SK-N-DZ (cell line): ENCODE measurements at places on chromosomes 2 and 18.

GRCh38 chr2:85577063-85577385 lies 362 bp upstream of the VAMP8 start:
- DNase-seq: no peak

DNA sequence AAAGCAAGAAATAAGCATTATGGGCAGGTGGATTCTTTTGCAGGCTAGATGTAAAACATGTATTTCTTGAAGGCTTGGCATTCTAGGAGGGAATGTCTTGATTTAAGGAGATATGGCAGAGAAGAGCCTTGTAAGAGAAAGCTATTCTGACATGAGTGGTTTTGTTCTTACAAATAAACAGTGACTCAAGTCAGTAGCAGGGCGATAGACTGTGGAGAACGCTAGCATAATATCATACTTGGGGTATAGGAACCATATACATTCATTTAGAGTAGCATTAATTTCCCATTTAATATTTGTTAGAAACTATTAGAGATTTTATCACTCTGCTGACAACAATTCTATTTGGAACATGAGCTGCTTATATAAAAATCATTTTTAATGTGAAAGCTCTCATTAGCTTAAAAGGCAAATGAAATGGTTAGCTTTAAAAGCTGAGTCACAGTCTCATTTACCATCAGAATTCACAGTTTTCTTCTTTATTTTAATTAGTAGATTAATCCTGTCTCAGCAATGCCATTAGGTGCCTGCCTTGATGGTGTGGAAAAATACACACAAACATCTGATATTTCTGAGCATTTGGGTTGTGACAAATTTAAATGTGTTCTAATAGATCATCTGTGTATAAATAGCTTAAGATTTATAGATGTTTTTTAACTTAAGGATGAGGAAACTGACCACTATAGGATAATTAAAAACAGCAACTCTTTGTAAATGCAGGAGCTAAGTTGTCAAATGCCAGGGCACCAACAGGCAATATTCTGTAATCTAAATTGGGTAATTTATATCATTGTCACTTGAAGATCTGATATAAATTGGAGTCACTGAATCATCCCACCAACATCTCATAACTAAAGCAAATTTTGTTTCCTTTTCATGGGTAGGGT lies 276.7 kb downstream of the PLCL1 start:
- no peak for DNase-seq

- DNase-seq: no peak
These were observed 353.9 kb upstream of the SPHKAP start for GRCh38 chr2:228535396-228535795.

- no peak for DNase-seq
These were observed 36.0 kb downstream of the SKA1 start for GRCh38 chr18:50410894-50411293.

DNA sequence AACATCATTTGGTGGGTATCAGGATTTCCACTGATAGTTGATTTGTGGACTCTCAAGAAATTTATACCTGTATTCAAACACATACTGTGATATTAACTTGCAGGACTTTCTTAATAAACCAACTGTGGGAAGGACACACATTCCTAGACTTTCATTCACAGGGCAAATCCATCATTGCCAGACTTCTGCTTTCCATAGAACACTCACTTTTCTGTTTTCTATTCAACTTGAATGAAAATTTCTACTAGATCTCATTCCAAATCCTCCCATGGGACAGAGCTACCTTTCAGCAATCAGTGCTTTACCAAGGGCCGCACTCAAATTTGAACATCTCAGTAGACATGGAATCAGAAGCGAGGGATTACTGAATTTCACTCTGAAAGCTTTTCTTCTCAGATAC lies 612.5 kb downstream of the IRS1 start:
- no peak for DNase-seq

DNA sequence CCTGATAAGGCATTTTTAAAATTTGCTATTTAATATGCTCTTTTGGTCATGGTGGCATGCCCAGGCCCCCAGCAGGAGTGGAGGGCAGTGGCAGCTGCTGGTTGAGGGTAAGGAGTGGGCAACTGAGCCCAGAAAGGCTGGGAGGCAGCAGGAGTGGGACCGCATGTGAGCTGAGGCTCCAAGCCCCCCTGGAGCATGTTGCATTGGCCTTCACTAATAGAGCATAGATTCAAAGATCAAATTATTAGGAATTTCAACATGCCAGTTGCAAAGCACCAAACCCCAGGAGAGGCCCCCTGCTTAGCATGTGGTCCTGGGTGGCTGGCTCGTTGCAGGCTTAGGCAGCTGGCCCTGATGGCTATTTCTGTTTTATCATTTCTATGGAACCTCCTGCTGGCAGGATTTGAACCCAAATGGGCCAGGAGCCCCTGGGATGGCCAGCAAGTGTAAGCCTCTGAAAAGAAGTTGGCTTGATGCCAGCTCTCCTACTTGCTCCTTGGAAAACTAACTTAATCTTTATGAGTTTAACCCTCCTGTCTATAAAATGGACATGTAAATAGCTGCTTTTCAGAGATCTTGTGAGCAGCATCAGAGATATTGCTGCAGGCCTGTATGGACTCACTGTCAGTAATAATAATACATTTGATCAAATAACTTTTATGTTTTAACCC lies 42.1 kb upstream of the TMEM131 start:
- DNase-seq: no peak

DNA sequence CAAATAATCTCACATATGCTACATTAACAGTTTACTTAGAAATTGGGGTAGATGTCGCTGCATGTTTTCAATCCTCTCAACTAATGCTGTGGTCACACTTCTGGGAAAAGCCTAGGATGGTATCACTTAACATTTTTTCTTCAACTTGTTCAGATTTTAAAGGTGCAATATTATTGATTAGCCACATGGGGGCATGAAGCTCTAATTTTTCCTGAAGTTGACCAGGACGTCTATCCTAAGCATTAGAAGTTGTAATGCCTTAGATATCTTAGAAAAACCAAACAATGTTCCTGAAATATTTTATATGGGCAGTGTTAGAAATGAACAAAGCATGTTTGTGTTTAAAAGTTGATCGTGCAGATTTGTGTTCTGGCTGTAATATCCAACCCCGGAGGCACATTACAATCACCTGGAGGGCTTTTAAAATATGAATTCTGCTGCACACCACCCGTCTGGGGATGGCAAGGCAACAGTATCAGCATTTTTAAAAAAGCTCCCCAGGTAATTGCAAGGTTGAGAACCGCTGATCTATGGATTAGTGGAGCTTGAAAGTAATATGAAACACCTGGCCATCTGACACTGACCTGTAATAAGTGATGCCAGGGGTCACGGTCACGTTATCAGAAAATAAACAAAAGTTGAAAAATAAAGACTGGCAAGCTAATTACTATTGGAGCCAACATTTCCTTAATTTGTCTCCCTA lies 100.5 kb upstream of the LMAN1 start:
- DNase-seq: peak; percentile 55

- DNase-seq: no peak
These were observed 4.7 kb downstream of the CD226 start for GRCh38 chr18:69943021-69943420.

- DNase-seq: no peak
These were observed 114.0 kb downstream of the HIBCH start for GRCh38 chr2:190205657-190206056.

DNA sequence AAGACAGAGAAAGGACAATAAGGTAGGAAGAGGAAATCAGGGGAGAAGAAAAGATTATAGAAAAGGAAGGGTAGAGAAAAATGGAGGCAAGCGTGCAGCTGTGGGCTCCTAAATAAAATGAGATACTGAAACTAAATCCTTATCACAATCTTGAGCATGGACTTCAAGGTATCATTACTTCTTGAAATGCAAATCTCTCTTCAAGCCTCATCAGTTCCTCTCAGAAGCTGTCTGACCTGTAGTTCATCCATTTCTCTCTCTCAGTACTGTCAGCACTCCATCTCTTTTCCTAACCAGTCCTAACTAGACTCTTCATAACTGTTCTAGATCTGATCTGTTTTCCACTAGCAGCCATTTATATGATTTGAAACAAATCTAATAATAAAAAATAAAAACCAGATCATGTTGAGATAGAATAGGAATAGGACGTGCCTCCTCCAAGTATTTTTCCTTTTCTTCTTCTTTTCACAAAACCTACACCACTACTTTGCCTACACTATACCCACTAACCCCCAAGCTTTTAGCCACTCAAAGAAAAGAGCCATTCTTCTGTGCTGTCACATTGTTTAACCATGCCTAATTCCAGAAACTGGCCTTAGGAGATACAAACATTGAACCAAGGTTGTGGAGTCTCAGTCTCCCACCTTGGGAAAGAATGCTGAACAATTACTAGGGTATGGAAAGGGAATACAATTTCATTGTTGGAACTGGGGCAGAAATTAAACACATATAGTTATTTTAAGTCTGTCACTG lies 21.1 kb downstream of the BABAM2 start:
- no peak for DNase-seq

DNA sequence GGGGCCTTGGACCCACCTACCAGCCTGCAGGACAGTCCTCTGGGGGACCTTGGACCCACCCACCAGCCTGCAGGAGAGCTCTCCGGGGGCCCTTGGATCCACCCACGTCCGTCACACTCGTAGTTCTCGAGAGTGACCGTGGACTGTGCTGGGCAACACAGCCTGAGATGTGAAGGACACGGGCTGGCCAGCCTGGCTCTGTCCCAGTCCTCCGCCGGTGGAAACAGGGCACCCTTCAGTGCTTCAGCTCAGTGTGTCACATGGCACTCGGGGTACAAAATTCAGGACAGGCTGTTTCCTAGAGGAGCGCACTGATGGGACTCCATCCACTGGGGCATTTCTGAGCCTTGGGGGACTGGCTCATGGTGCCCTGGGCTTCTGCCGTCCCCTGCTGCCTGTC lies 212.0 kb downstream of the TWIST2 start:
- DNase-seq: no peak

GRCh38 chr2:100539221-100539620 lies 23.6 kb upstream of the PDCL3 start:
- DNase-seq: no peak

DNA sequence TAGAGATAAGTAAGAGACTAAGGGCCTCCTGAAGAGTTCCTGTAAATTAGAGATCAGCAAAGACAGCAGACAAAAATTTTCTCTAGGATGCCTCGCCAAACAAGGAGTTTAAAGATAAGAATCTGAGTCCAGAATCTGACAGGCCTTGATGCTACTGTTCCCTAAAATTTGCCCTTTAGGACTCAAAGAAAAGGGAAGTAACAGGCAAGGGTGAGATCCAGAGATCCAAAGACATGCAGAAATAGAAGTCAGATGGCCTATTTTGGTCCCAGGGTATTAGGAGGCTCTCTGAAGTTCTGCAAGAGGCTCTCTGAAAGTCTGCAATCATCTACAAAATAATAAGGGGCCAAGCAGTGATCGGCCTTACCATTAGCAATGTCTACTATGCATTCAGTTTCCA lies 33.0 kb downstream of the GALNT5 start:
- DNase-seq: no peak

- no peak for DNase-seq
These were observed 44.2 kb upstream of the SLC39A10 start for GRCh38 chr2:195612611-195613495.

DNA sequence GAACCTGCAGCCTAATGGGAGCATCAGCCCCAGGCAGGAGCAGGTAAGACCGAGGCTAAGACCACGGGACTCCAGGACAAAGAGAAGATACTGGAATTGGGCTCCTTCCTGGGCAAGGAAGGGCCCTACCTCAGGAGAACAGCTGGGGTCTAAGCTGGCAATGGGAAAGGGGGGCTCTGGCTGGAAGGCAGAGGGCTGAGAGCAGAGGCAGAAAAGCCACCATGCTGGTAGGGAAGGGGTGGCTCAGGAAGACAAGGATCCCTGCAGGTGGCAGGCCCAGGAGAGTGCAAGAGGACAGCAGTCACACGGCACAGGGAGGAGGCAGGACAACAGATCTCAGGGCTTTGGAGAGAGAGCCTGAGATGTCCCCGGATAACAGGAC lies 203.5 kb downstream of the NDUFA10 start:
- DNase-seq: no peak

- peak; percentile 67 for DNase-seq
These were observed 7.6 kb upstream of the MSTN start for GRCh38 chr2:190069936-190070696.

DNA sequence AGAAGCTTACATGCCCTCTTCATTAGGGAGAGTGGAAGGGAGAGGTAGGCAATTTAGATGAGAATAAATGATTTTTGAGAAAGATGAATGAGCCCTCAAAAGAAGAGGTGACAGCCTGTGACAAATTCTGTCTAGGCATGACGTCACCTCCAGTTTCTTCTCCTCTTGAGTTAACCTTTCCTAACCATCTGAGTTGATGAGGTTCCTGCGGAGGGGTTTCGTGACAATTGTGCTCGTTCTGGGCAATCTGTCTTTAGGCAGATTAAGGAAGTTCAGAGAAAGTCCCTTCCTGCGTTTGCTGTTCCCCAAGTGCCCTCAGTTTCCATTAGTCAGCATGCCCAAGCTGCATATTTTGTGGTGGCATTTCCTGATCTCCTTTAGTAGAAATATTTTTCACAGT lies 640.2 kb upstream of the SYT4 start:
- DNase-seq: no peak

DNA sequence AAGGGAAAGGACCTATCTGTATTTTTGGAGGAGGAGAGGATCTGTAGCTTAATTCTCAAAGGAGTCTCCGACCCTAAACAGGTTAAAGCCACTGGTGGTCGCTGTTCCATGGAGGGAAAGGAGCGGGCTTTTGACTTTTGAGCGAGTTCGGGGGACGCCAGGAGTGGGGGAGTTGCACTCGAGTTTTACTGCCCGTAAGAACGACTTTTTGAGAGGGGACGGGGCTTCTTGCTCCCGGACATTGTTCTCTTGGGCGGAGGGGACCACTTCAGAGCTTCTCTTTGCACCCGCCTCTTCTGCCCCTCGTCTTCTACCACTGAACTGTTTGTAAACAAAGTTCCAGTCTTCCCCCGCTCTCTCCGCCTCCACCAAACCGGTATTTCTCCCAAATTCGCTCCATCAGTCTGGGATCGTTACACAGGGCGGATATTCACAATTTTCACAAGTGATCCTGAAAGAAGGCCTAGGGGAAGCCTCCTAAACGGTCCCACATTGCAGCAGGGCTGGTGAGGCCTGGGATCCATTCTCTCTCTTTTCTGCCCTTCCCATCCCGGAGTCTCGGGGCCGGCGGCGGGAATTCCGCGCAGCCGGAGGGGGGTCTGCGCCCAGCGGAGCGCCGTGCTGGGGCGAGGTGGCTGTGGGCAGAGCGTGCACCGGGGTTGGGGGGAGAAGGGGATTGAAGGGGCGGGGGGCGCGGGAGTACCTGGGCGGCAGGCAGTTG lies 6.6 kb downstream of the DLX2 start:
- DNase-seq: no peak

DNA sequence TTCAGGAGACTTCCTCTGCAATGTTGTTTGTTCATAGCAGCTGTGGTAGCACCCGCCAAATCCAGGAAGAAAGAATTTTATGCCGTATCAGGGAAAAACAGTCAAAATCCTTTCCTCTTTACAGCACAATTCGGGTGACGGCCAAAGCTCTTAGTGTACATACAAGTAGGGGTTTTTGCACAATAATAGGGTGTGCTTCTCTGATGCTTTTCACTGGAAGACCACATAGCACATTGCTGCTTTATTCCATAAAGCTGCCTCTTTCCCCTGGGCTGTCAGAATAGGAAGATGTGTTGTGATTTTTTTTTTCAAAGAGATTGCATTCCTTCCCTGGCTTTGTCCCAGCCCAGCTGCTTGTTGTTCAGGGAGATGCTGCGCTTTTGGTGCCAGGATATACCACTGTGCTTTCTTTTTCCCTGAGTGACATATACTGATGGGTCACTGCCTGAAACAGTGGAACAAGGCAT lies 27.2 kb upstream of the LANCL1 start:
- no peak for DNase-seq
